ENCODE measurements at places on chromosomes 5 and 9.

GRCh38 chr5:72231991-72232703 lies 87.9 kb downstream of the MRPS27 start:
- DNase-seq, result peak; percentile 61

DNA sequence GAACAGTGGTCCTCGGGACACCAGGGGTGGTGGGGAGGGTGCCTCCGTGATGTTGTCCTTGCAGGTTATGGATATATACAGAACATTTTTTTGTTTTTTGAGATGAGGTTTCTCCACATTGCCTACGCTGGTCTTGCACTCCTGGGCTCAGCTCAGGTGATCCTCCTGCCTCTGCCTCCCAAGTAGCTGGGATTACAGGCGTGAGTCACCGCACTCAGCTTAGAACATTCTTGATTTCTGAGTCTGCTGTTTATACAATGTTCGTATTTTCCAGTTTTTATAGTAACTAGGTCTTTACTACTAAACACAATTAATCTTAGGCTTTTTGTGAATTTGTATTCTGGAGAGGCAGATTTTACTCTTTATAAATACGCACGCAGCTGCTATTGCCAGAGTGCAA lies 6.0 kb downstream of the PMPCA start:
- no peak for DNase-seq

- DNase-seq, result no peak
Measured at GRCh38 chr9:78314953-78315870, 18.3 kb downstream of the PSAT1 start.

GRCh38 chr9:78003730-78004129 lies 27.9 kb downstream of the GNAQ start:
- no peak for DNase-seq

- no peak for DNase-seq
Measured at GRCh38 chr5:115543365-115544042, 1.1 kb downstream of the FEM1C start.

Data from CD4-positive, alpha-beta T cell treated with Interleukin-17A for 1 hour (primary cell).